ACHN (cell line): ENCODE measurements at places on chromosomes 1 and 21.

DNA sequence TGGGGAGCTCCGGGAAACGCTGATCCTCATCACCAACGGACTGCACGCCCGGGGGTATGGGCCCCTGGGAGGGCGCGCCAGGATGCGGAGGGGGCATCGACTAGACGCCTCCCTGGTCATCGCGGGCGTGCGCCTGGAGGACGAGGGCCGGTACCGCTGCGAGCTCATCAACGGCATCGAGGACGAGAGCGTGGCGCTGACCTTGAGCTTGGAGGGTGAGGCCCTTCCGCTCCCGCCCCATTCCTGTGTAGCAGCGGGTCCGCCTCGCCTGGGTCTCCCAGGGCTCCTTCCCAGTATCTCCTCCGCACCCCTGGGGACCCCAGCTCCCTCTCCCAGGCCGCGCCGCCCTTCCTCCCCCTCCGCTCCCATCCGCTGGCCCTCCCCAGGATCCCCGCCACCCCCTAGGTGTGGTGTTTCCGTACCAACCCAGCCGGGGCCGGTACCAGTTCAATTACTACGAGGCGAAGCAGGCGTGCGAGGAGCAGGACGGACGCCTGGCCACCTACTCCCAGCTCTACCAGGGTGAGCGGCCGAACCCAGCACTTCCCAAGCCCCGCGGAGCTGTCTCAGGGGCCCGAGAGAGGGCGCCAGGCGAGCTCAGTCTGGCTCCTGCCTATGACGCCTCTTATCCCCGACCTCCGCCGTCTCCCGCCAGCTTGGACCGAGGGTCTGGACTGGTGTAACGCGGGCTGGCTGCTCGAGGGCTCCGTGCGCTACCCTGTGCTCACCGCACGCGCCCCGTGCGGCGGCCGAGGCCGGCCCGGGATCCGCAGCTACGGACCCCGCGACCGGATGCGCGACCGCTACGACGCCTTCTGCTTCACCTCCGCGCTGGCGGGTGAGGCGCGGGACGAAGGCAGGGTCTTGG is 5.0 kb downstream of the HAPLN2 start:
- DNase-seq, result peak; percentile 61

DNA sequence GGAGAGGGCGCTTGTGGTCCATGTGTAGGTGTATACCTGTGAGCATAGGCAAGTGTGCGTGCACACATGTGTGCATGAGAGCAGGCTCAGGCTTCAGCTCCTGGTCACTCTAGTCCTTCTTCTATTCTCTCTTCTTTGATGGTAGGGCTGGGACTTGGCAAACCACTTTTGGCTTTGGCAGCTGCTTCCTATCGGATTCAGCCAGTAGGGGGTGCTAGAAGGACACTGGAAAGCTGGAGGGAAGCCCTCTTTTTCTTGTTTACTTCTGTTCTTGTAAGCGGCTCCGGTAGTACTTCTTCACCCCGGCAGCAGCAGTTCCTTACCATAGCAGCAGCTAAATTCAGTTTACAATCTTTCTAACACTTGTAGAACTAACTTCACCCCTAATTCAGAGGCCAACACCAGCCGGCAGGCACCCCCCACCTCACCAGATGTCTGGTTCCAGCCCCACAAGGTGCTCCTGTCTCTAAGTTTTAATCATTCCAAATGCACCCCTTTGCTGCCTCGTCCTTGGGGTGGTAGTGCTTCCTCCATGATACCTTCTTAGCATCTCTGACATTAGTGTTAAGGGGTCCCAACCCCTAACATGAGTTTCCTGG is 25.1 kb downstream of the NENF start:
- peak; percentile 78 for DNase-seq

DNA sequence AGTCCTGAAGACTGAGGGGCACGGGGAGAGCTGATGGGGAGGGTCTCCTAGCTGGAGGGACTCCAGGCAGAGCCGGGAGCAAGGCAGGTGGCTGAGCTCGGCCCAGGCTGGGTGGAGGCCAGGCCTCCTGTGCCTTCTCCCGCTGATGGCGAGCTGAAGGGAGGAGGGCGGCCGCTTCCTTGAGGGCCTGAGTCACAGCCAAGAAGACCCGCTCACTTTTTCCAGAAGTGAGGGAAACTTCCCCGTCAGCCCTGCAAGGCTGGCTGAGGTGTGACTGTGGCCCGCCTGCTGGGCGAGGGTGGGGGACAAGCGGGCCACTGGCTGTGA is 1.7 kb upstream of the VWA1 start:
- no peak for DNase-seq

DNA sequence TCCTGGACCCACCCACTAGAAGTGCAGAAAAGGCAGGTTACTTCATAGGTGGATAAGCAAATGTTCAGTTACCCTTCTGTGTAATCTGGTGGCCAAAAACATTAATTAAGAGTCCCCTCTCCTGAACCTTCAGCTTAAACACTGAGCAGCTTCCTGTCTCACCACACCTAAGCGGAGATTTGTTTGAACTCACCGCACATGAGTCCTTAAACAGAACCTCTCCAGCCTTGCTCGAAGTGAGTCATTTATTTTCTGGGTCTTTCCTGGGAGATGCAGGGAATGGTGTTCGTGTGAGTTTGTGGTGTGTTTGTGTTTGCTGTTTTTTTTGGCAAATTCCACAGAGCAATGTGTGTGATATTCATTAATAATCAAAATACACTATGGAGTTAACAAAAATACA is 7.6 kb upstream of the FNBP1L start:
- DNase-seq, result no peak

DNA sequence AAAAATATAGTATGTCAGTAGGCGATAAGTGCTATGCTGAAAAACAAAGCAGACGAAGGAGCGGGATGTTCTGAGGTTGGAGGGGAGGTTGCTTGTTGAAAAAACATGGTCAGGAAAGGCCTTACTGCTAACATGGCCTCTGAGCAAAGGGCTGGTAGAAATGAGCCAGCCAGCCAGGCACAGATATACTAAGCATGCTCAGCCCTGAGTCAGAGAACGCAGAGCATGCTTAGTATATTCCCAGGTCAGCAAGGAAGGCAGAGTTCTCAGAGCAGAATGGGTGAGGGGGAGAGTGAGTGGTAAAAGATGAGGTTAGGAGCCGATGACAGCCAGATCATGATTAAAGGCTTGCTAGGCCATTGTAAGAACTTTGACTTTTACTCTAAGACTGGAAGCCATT is 36.7 kb downstream of the ZBTB40 start:
- DNase-seq, result no peak

DNA sequence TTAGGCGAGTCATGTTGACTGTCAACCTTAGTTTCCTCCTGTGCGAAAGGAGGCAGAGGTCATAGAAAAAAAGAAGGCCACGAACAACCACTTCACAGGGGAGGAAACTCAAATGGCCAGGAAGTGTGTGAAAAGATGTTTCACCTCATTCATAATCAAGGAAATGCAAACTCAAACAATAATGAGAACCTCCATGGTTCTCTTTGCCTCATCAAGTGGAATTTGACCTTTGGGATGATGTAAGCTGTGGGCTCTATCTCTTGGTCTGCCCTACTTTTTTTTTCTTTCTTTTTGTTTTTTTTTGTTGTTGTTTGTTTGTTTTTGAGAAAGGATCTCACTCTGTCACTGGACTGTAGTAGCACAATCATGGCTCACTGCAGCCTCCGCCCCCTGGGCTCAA is 55.9 kb upstream of the GRHL3 start:
- DNase-seq, result no peak

- DNase-seq, result no peak
Observed at GRCh38 chr1:116720364-116721038, 33.7 kb upstream of the CD2 start.

GRCh38 chr1:11841245-11842153 is 6.1 kb downstream of the NPPA start:
- DNase-seq, result no peak

DNA sequence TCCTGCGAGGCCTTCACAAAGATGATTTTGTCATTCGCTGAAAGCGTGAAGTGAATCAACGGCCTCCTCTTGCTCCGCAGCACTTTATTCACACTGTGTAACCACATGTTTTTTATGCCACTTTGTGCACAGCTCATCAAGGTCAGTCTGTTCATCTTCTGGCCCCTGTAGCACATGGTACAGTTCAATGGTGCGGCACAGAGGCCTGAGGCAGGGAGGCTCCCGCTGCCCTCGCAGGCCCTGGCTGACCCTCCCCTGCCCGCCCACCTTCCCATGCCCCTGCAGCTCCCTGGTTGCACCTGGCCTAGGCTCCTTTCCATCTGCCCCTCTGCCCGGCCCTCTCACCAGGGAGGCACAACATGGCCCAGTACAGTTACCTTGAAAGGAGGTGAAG is 87.5 kb downstream of the CD247 start:
- no peak for DNase-seq

DNA sequence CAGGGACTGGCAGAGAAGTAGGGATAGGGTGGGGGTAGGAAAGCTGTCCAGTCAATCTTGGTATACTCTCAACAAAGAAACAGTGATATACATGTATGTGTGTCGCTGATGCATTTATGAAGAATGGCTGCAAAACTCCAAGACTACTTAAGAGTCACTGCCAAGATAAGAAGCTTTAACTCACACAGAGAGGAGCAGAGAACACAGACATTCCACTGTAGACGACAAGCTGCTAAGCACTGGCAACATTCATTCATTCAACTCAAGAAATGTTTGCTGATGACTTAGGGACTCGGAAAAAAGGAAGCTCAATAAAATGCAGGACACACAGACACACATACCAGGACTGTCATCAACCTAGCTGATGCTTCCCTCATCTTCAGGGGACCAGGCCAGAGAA is 5.5 kb downstream of the CTNNBIP1 start:
- DNase-seq, result no peak

DNA sequence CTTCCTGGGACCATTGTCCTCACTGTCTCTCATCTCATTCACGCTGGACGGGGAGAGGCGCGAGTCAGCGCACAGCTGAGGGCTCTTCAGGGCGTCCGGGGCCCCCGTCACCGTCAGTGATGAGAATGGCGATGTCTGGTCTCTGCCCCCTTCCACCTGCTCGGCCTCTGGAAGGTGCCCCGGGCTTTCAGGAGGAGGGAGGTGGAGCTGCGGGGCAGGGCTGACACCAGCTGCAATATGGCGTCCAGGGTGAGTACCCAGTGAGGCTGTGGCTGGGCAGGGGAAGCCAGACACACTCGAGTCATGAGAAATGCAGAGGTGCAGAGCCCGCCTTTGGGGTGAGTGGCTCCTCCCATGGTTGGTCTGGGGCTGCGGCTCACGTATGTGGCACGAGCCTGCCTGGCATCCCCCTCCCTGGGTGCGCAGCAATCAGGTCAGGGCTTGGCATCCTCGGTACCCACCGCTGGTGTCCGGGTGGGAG is 15.1 kb downstream of the MORN1 start:
- no peak for DNase-seq

DNA sequence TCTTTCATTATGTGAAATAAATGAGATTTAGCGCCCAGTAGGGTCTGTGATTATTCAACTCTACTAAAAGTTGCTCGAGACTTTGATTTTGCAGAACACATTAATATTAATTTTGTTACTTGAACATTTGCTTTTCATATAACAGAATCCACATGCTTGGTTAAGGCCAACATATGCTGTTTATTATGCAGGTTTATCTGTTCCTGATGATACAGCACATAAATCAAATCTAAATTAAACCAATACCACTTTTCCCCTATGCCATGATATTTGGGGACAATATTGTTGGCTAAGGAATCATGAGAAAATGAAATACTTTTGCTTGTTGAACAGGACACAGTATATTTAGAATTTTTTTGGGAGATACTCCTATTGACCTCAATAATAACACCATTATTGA is 291.1 kb downstream of the USP25 start:
- DNase-seq, result no peak

- DNase-seq, result no peak
Observed at GRCh38 chr1:60540141-60540540, 466.6 kb upstream of the C1orf87 start.

GRCh38 chr1:53461323-53462044 is 2.3 kb downstream of the DMRTB1 start:
- no peak for DNase-seq

DNA sequence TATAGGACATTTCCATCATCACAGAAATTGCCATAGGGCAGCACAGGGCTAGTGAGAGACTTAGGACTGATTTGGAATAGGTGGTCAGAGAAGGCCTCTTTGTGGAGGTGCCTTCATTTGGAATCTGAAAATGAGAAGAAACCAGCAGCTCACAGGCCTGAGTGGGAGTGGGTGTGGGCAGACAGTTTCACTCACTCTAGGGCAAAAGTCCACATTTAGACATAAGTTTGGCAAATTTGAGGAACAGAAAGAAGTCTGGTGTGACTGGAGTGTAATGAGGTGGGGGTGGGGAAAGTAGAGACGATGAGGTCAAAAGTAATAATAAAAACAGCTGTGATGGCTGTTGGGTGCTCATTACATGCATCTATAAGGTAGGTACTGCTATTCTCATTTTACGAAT is 22.4 kb upstream of the BCAR3 start:
- DNase-seq, result no peak

DNA sequence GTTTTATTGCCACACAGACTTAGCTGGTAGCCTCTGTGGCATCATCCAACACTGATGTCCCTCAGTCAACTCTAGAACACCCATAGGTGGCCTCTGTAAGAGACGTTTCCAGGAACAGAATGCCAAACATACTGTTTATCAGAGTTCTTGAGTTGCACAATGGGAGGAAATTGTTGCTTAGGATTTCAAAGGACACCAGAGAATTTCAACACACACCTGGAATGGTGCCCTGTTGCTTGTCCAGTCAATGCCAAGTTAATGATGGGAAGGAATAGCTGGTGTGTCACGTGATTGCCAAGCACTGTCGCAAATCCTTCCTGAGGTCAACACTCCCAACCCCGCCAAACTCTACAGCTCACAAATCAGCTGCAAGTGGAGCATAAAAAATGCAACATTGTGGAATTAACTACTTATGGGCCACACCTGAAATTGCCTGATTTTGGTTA is 28.6 kb upstream of the DUSP23 start:
- no peak for DNase-seq
